ENCODE measurements at places on chromosomes 16 and 17.

DNA sequence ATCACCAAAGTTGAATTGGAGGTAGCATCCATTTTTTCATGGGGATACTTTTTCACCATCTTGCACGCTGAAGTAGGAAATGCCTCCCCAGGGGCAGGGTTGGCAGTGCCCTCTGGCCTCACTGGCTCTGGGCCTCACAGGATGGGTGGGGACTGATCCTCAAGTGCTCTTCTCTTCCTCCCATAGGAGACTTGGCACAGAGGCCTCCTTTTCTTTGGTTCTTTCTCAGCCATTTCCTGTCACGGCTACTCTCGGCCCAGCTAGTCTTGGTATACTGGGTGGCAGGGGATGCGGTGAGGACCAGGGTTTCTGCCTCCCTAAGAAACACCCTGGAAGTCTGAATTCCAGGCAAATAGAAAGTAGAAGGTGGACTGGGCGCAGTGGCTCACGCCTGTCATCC lies 58.2 kb downstream of the PECAM1 start:
- DNase-seq, result no peak

GRCh38 chr17:57919918-57920317 lies 35.3 kb downstream of the CUEDC1 start:
- no peak for DNase-seq

- DNase-seq, result peak; percentile 30
Observed at GRCh38 chr17:7260651-7261378, 1.5 kb downstream of the CLDN7 start.

GRCh38 chr17:32927724-32928585 lies at the start of gene TMEM98:
Gene TMEM98, plus strand, starts transcription at chr17:32928153. Its CDS starts 3,376 bp downstream, at chr17:32931529.
- DNase-seq, result peak; percentile 49

- peak; percentile 88 for DNase-seq
Observed at GRCh38 chr17:39800540-39800939, 62.8 kb downstream of the GRB7 start.

DNA sequence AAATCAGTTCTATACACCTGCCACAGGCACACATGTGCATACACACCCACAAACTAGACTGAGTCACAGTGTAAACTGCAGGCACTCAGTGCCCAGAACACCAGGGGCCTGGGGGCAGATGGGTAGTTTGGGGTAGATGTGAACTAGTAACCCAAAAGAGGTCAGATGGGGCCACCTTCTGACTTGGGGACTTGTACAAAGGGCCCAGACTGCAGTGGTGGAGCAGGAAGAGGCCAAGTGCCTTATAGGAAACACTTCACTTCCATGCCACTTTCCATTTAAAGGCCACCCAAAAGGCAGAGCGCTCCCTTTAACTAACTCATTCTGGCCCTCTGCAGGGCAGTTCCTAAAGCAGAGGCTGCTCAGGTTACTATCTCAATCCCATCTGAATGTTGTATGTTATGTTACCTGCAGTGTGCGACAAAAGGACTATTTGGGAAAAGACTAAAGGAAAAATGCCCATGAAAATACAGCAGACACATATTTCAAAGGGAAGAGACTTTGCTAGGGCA lies 27.8 kb upstream of the ERN1 start:
- DNase-seq, result no peak

DNA sequence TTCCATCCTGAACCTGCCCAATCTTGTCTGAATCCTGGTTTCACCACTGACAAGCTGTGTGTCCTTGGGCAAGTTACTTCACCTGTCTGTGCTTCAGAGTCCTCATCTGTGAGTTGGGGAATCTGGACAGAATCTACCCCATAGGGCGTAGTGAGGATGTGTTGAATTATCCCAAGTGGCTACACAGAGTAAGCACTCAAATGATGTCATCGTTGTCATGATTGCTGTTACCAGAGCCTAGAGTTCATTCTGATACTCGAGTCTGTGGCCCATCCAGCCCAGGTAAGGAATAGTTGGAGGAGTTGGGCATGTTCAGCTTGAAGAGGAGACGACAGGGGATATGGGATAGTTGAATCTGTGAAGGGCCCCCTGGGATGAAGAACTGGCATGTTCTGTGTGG lies 45.9 kb downstream of the MAPT start:
- no peak for DNase-seq

DNA sequence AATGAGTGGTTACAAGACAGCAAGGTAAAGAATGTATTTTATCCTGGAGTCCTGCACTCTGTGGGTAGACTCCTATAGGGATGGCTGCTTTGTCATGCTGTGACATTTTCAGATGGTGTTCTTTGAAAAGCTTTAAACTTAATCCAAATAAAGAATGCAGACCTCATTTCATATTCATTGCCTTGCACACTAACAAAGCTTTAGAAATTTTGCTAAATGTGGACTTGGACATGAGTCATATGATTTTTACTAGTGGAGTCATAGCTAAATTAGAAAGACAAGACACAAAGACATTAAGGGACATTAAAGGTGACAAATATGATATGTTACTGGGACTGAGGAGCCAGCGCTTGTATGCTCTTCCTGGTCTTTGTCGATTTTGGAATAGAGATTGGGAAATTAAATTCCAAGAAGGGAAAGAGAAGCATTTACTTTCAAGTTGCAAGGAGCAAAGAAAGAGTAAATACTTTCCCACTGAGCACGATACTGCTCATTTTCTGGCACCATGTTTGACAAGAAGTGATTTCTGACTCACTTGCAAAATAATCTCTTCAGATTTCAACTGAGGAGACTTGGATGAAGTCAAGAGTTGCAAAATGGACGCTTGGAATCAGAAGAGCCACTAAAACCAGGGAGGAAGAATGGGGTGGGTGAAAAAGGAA lies 152.9 kb upstream of the MYOCD start:
- DNase-seq, result no peak

DNA sequence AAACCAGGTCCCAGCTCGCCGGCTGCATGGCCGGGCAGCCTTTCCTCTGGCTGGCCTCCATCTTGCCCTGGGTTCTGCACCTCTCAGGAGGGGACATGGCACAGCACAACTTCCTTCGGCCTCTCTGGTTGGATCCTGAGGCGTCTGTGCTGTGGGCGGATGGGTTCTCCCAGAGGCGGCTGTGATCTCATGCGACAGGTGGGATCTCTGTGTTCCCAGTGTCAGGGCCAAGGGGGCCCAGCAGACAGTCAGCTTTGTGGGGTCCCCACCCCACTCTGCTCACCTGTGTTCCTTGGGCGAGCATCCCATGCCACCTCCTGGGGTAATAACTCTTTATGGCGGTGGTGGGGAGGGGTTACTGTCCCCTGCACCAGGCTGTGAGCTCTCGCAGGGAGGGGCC lies 35.8 kb downstream of the FA2H start:
- DNase-seq, result no peak

- no peak for DNase-seq
Observed at GRCh38 chr16:83682868-83683235, 124.9 kb upstream of the HSBP1 start.

- DNase-seq, result no peak
Observed at GRCh38 chr17:59712862-59713261, 5.4 kb downstream of the VMP1 start.

GRCh38 chr17:30796016-30796415 lies 28.5 kb downstream of the CRLF3 start:
- DNase-seq, result no peak

DNA sequence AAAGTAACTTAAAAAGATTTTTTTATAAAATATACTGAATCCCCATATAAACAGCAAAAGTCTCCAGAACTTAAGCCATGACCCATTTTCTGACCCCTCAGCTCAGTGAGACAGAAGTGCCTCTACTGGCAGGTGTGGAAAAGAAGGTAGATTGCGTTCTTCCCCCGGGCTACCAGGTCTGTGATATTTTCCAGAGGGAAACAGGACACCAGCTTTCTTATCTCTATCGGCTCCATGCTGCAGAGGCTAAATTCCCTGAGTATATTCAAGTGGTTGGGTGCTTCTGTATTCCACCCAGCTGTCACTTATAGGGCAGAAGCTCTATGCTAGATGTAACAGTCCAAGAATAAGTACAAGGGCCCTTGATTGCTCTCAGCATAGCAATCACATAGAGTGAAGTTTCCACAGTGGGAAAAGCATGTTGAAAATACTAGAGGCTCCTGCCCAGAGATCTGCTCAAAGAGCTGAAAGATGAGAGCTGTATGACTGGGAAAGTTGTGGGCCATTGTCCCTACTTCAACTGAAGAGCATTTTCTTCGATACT lies 687.3 kb downstream of the CDH11 start:
- no peak for DNase-seq

- DNase-seq, result no peak
Observed at GRCh38 chr16:12826559-12826958, 22.9 kb upstream of the CPPED1 start.

GRCh38 chr16:2016407-2016922 lies 3.1 kb upstream of the NPW start:
- no peak for DNase-seq

GRCh38 chr17:66040402-66040801 lies 151.5 kb downstream of the CEP112 start:
- no peak for DNase-seq

GRCh38 chr17:57606111-57606875 lies 138.8 kb downstream of the CCDC182 start:
- DNase-seq, result no peak

GRCh38 chr17:79819085-79819484 lies 20.2 kb downstream of the CBX4 start:
- no peak for DNase-seq

DNA sequence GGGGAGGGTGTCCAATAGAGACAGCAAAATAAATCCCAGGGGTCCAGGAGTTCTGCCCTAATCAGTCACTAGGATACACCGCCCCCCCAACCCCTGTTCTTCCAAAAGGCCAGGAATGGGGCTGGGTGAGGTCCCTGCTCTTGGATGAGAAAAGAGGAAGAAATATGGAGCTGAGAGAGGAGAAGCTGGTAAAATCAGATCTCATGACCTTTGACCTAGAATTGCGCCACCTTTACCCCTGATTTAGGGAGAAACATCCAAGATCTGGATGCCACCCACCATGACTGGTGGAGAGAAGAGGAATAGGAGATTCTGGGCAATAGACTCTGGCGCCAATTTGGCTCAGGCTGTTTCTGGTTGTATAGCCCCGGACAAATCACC lies 707 bp upstream of the CACNB1 start:
- no peak for DNase-seq

- DNase-seq, result no peak
Observed at GRCh38 chr16:56190048-56190676, 1.1 kb upstream of the GNAO1 start.

- DNase-seq, result no peak
Observed at GRCh38 chr16:87190288-87191230, 126.6 kb downstream of the C16orf95 start.

- no peak for DNase-seq
Observed at GRCh38 chr17:4003131-4003500, 38.9 kb upstream of the ATP2A3 start.

GRCh38 chr17:68777243-68777855 lies 176.2 kb upstream of the FAM20A start:
- DNase-seq, result no peak

DNA sequence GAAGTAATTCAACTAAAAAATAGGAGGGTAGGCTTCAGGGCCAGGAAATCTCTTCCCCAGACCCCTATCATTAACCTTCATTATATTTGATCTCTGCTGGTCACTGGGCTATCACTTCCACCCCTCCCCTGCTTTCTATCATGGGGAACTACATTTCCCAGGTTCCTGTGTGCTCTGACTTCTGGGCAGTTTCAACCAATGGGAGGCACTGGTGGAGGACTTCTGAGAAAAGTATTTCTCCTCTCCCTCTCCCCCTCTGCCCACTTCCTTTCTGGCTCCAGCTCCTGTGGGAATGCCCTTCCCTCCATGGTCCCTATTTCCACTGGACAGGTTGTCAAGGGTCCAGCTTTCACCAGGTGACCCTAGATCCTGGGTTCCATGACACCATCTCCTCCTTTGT lies 364.4 kb downstream of the C16orf95 start:
- DNase-seq, result no peak

GRCh38 chr16:70399951-70400350 lies 38.9 kb downstream of the ST3GAL2 start:
- no peak for DNase-seq

GRCh38 chr16:84380405-84380804 lies 12.1 kb downstream of the ATP2C2 start:
- DNase-seq, result no peak
